ENCODE measurements at places on chromosomes 2 and 18.

- DNase-seq, result no peak
Measured at GRCh38 chr2:17309741-17310339, 208.4 kb downstream of the RAD51AP2 start.

- DNase-seq, result no peak
Measured at GRCh38 chr2:9178110-9178903, 28.3 kb upstream of the ASAP2 start.

GRCh38 chr2:14861181-14861580 is 228.7 kb downstream of the LRATD1 start:
- DNase-seq, result no peak

- no peak for DNase-seq
Measured at GRCh38 chr2:167122389-167122788, 234.1 kb downstream of the XIRP2 start.

GRCh38 chr2:19312949-19313348 is 45.5 kb downstream of the OSR1 start:
- no peak for DNase-seq

DNA sequence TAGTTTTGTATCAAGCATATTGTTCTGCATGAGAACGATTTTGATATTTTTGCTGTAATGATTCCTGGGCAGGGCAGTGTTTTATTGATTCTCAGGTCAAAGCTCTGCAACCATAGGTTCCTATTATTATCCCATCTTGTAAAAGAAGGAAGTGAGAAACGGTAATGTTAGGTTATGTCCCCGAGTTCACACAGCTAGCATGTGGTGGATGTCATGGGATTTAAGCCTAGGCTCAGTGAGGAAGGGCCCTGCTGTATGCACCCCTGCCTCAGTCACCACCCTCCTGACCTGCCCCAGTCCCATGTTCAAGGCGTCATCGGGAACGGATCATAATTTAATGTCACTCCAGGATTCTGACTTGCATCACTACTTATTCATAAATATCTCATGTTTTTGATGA is 10.7 kb downstream of the ACP1 start:
- DNase-seq, result no peak

- DNase-seq, result no peak
Measured at GRCh38 chr18:25146512-25146910, 205.5 kb downstream of the ZNF521 start.

DNA sequence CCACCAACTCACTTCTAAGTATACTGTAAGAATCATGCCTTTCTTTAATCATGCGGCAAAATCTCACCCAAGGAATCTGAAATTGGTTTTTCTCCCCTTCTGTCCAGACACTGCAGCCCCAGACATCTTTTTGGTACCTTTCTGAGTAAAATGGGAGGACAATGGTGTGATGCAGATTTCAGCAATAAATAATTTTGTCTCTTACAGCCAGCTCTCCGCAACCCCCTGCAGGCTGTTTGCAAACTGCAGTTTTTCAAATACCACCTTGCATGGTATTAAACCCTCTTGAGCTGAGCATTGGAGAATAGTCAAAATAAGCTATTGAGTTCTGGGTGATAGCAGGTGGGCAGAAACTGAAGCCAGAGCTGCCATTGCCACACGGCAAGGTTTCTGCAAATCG is 32.2 kb downstream of the GPR39 start:
- no peak for DNase-seq

Measured in stimulated activated CD4-positive, alpha-beta T cell treated with anti-CD3 and anti-CD28 coated beads, Interleukin-2, amount 100 ng/mL, for 24 hours (primary cell).